ENCODE measurements at places on chromosomes 6 and 20.

DNA sequence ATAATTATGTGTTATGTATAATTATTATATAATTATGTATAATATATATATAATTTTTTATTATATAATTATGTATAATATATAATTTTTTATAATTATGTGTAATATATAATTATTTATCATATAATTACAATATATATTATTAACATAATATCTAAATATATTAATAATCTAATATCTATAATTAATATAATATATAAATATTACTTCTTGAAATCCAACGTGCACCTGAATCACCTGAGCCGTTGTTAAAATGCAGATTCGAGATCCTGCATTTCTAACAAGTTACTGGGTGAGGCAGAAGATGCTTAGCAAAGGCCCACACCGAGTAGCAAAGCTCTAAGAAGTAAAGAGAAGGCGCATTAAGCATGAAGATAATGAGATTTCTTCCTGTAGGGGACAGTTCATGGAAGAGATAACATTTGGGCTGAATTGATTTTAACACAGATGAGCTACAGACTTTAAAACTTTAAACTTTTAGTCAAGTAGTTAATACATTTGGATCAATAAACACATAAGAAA, 406.4 kb upstream of the PLCB4 start:
- no peaks in the 10 kb centered on the region for H3K4me1 ChIP-seq
- H3K27ac ChIP-seq, result no peak overlapping the region
- H3K27me3 ChIP-seq, result no peaks in the 10 kb centered on the region
- H3K4me3 ChIP-seq, result no peak overlapping the region
- no peaks in the 10 kb centered on the region for H3K36me3 ChIP-seq

- DNase-seq, result no peak
- no peaks in the 10 kb centered on the region for H3K36me3 ChIP-seq
- H3K27me3 ChIP-seq, result peaks cover 22% of the 10 kb centered on the region
- H3K4me1 ChIP-seq, result no peaks in the 10 kb centered on the region
These were observed 79.7 kb upstream of the SYNDIG1 start for GRCh38 chr20:24389686-24390085.

DNA sequence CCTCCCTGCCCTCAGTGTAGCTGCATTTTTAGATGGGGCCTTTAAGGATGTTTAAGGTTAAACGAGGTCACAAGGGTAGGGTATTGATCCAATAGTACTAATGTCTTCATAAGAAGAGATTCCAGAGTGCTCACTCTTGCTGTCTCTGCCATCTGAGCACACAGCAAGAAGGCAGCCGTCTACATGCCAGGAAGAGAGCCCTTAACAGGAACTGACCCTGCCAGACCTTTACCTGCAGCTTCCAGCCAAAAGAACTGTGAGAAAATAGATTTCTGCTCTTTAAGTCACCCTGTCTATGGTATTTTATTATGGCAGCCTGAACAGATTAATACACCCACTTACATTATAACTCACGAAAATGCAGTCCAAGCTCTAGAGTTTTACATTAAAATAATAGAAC, 685.3 kb upstream of the MARCKS start:
- peaks cover 16% of the 10 kb centered on the region for H3K4me1 ChIP-seq
- no peak for DNase-seq
- H3K36me3 ChIP-seq, result peaks cover 10% of the 10 kb centered on the region
- H3K27me3 ChIP-seq, result no peaks in the 10 kb centered on the region

- no peak overlapping the region for H3K27ac ChIP-seq
- peaks cover 45% of the 10 kb centered on the region for H3K4me1 ChIP-seq
- no peak overlapping the region for H3K4me3 ChIP-seq
- no peak for DNase-seq
- no peaks in the 10 kb centered on the region for H3K36me3 ChIP-seq
These were observed 54.1 kb upstream of the SALL4 start for GRCh38 chr20:51856432-51856831.

- H3K4me3 ChIP-seq, result no peak overlapping the region
- H3K27me3 ChIP-seq, result no peaks in the 10 kb centered on the region
- H3K27ac ChIP-seq, result no peak overlapping the region
These were observed 55.3 kb upstream of the ADTRP start for GRCh38 chr6:11833626-11834592.

DNA sequence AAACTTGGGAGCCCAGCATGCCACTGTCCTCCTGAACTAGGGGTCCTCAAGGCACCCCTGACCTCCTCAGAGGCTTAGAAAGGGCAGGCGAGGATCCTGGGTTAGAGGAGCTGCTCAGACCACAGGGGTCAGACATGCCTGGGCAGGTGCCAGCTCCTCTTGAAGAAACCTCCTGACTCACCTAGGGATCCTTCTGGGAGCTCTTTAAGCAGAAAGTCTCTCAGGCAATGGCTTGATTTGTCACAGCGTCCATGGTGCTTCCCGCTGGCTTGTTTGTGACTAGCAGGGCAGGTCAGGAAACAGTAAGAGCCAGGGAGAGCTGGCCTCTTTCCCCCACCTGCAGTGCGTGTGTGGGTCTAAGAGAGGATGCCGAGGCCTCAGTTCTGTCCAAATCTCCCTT, 174.5 kb upstream of the SNX9 start:
- peaks cover 47% of the 10 kb centered on the region for H3K4me1 ChIP-seq
- no peaks in the 10 kb centered on the region for H3K36me3 ChIP-seq
- peaks cover 5% of the 10 kb centered on the region for H3K27me3 ChIP-seq
- no peak overlapping the region for H3K27ac ChIP-seq

GRCh38 chr20:14245368-14245970, 91.9 kb downstream of the FLRT3 start:
- peaks cover 3% of the 10 kb centered on the region for H3K27me3 ChIP-seq
- no peak overlapping the region for H3K4me3 ChIP-seq
- H3K27ac ChIP-seq, result no peak overlapping the region
- no peak for DNase-seq
- H3K36me3 ChIP-seq, result no peaks in the 10 kb centered on the region

DNA sequence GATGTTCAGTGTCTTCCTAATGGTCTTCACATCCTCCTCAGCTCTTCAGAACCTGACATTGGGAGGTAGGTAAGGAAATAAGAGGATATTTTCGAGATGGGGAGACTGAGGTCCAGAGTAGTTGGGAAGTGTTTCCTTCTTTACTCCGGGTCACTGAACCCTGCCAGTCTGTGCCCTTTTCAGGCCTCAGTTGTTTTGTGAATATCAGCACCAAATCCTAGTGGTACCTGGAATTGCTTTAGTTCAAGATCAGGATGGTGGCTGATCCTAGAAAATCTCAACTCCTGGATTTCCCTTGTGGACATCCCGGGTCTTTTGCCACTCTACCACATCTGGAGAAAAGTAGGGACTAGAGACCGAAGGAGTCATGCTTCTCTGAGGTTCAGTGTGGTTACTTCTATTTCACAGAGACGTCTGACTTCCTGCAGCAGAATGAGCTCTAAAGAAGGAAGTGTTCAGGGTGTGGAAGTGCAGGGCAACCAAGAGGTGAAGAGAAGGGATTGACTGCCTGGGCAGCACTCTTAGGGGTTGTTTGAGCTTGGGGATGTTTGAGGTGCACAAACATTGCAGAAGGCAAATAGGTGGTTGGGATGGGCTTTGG, 995 bp downstream of the STK4 start:
- H3K36me3 ChIP-seq, result no peaks in the 10 kb centered on the region
- H3K4me3 ChIP-seq, result peak overlapping the region; percentile 99
- H3K27me3 ChIP-seq, result peaks cover 6% of the 10 kb centered on the region
- peaks cover 39% of the 10 kb centered on the region for H3K4me1 ChIP-seq
- H3K27ac ChIP-seq, result no peak overlapping the region

GRCh38 chr6:20819774-20820400, 285.6 kb downstream of the CDKAL1 start:
- no peak for DNase-seq
- H3K27me3 ChIP-seq, result no peaks in the 10 kb centered on the region
- H3K36me3 ChIP-seq, result peaks cover 3% of the 10 kb centered on the region
- H3K4me3 ChIP-seq, result no peak overlapping the region
- H3K27ac ChIP-seq, result no peak overlapping the region

DNA sequence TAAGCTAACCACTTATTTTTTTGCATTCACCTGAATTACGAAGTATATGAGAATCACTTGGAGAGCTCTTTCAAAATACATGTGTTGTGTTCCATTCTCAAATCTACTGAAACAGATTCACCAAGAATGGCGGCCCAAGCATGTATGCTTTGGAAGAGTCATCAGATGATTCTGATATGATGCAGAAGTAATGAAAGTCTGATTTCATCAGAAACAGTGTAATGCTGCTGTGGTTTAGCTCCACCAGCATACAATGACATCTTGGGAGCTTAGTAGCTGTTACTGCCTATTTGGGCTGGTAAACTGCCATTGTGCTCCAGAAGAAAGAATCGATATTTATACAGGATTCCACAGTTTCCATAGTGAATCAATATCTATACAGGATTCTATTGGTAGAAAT, 52.9 kb downstream of the UBR2 start:
- no peak overlapping the region for H3K4me3 ChIP-seq
- H3K27me3 ChIP-seq, result peaks cover 2% of the 10 kb centered on the region
- peaks cover 30% of the 10 kb centered on the region for H3K36me3 ChIP-seq
- H3K4me1 ChIP-seq, result no peaks in the 10 kb centered on the region
- no peak for DNase-seq

- peaks cover 56% of the 10 kb centered on the region for H3K4me1 ChIP-seq
- DNase-seq, result no peak
- H3K4me3 ChIP-seq, result no peak overlapping the region
- no peaks in the 10 kb centered on the region for H3K36me3 ChIP-seq
- peak overlapping the region; percentile 40 for H3K27ac ChIP-seq
These were observed 49.9 kb upstream of the TAGAP start for GRCh38 chr6:159094444-159095252.

GRCh38 chr20:43355610-43356009, 102.1 kb upstream of the SRSF6 start:
- DNase-seq, result no peak
- no peak overlapping the region for H3K27ac ChIP-seq
- H3K4me3 ChIP-seq, result no peak overlapping the region
- no peaks in the 10 kb centered on the region for H3K36me3 ChIP-seq
- H3K27me3 ChIP-seq, result peaks cover 2% of the 10 kb centered on the region
- H3K4me1 ChIP-seq, result no peaks in the 10 kb centered on the region

DNA sequence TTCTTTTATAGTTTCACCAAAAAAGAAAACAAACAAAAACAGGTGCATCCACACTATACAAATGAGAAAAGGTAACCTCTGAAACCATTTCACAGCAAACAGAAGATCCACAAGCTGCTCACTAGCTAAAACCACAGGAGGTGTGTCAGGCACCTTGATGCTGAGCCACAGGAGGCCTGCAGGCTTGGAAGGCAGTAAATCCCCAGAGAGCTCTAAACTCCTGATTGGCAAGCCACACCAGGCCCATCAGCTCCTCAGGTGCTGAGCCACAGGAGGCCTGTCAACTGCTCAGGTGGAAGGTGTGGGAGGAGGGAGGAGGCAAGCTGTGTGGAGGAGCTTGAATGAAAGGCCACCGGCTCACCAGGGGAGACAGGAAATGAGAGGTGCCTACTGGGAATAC, 273.0 kb downstream of the PKHD1 start:
- no peak for DNase-seq
- no peak overlapping the region for H3K4me3 ChIP-seq
- H3K27me3 ChIP-seq, result no peaks in the 10 kb centered on the region

DNA sequence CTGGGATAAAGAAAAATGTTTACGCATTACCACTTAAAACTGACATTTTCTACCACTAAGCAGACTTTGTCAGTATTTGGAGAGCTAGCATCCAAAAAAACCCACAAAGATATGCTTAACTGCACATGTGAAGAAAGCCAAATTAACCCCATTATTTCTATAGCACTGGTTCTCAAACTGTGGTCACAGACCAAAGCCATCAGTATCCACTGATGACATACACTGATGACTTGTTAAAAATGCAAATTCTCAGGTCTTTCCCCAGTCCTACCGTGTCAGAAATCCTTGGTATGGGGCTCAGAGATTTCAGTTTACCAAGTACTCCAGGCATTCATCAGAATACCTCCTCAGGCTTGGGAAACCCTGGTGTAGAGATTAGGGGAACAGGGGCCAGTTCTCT, 230.2 kb downstream of the PTPRK start:
- no peak overlapping the region for H3K4me3 ChIP-seq
- DNase-seq, result no peak
- no peaks in the 10 kb centered on the region for H3K27me3 ChIP-seq
- H3K4me1 ChIP-seq, result peaks cover 7% of the 10 kb centered on the region

GRCh38 chr6:166419286-166419685, 36.5 kb upstream of the MPC1 start:
- peaks cover 5% of the 10 kb centered on the region for H3K4me1 ChIP-seq
- no peak overlapping the region for H3K27ac ChIP-seq
- H3K27me3 ChIP-seq, result peaks cover 17% of the 10 kb centered on the region
- H3K4me3 ChIP-seq, result no peak overlapping the region

GRCh38 chr6:19830171-19830570, 7.0 kb upstream of the ID4 start:
- H3K4me1 ChIP-seq, result peaks cover 13% of the 10 kb centered on the region
- H3K27me3 ChIP-seq, result peaks cover 5% of the 10 kb centered on the region
- no peak overlapping the region for H3K27ac ChIP-seq
- H3K4me3 ChIP-seq, result no peak overlapping the region

DNA sequence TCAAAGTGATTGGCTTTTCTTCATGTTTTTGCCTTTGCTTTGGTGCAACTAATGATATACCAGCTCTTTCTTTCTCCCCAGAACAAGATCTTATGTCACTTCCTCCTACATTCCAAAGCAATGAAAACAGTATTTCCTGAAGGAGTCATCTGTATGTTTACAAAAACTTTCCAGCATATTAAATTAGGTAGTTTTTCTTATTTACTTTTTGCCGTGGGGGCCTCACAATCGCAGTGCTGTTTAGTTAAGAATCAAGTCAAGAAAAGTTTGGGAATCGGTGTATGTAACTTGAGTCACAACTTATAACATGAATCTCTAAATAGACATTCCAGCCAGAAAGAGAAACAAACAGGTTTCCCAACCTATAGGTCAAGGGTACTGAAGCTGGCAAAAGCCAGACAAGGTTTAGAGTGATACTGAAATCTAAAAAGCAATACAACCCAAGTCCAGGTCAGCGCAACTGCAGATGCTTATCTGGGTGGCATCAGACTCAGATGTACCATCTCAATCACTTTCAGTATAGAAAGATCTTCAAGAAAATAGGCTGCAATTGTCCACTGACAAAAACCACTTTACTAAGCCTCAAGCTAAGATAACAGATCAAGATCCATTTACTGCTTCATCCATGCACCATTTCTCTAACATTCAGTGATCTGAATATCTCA, 63.6 kb downstream of the IPCEF1 start:
- peaks cover 7% of the 10 kb centered on the region for H3K36me3 ChIP-seq
- H3K4me3 ChIP-seq, result no peak overlapping the region
- H3K27ac ChIP-seq, result peak overlapping the region; percentile 85
- H3K4me1 ChIP-seq, result peaks cover 11% of the 10 kb centered on the region

- H3K27ac ChIP-seq, result no peak overlapping the region
- no peak for DNase-seq
- no peaks in the 10 kb centered on the region for H3K36me3 ChIP-seq
These were observed 55.4 kb downstream of the RAB44 start for GRCh38 chr6:36752886-36753506.

DNA sequence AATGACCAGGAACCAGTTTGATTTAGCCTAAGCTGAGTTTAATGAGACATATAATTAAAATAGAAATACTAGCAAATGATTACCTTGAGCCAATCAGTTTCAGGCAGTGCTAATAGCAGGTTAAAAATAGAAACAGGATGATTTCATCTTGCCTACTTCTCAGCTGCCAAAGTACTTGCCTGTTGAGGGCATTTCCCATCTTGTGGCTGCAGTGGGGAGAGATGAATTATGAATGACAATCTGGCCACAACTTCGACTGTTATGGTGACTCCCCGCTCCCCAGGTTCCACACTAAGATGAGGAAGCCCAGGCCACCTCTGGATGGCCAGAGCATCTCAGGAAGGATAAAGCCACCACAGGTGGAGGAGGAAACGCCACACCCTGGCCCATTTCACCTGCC, 31.3 kb downstream of the MBOAT1 start:
- H3K27ac ChIP-seq, result no peak overlapping the region
- H3K4me1 ChIP-seq, result no peaks in the 10 kb centered on the region
- peaks cover 4% of the 10 kb centered on the region for H3K36me3 ChIP-seq
- H3K4me3 ChIP-seq, result no peak overlapping the region
- no peak for DNase-seq
- peaks cover 2% of the 10 kb centered on the region for H3K27me3 ChIP-seq
